H1 (cell line): ENCODE measurements at places on chromosomes 3 and 15. TPM values are rescaled to one million over a fixed set of nuclear protein-coding genes. Genes with fewer than 3 reads are reported as not detected.

The CYP8B1 gene
- not detected in 2 replicates for total RNA-seq

The NTRK3 gene
- 4.5 and 4.6 TPM in 2 replicates for total RNA-seq

DNA sequence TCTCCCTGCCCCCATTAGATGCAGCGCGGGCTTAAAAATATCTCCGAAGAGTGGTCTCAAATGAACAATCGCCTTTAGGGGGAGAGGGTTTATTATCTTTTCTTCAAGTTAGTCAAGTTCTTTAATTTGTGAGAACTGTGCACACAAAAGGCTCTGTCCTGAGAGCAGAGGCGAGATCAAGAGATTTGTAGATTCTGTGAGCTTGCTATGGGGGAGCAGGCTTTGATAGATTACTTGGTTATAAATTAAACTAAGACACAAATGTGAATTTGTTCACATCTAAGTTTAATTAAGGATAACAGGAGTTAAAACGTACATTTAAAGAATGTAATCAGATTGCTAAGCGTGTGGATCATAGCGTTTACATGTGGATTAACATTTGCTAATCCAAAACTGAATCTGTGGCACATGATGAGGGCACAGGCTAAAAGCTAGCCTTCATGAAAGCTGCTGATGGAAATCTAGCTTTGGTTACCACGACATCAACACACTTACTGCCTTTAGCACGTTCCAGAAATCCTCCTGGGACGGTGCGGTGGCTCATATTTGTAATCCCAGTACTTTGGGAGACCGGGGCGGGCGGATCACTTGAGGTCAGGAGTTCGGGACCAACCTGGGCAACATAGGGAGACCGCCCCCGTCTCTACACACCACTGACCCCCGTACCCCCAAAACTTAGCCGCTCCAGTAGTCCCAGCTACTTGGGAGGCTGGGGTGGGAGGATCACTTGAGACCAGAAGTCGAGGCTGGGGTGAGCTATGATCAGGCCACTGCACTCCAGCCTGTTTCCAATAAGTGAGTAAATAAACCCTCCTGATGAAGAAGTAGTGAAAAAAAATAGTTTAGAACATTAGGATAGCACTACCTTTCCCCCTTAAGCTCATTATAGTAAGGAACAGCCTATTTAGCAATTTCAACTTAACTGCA is 1.0 kb upstream of the PRTG start:
- no peak for DNase-seq

The GNB4 gene
- 26.1 and 29.2 TPM in 2 replicates for total RNA-seq

The NAA50 gene
- 224 and 231 TPM in 2 replicates for total RNA-seq

The ACKR2 gene
- 0.09 and 0.17 TPM in 2 replicates for total RNA-seq

- no peak for DNase-seq
Measured at GRCh38 chr15:38671006-38671387, 106.4 kb upstream of the RASGRP1 start.

The GOLGA8S gene
- total RNA-seq: 0.11 and 0.17 TPM in 2 replicates

The ITGA11 gene
- 0.06 TPM in 1 of 2 replicates, not detected in the other for total RNA-seq
